ENCODE measurements at places on chromosomes 12 and 14. TPM values are rescaled to one million over a fixed set of nuclear protein-coding genes. Genes with fewer than 3 reads are reported as not detected.

PCNX4 gene
- 38.7 TPM for total RNA-seq

PIK3C2G gene
- not detected for total RNA-seq

HOXC12 gene
- total RNA-seq = not detected

SYCP3 gene
- total RNA-seq = 0.30 TPM

TARBP2 gene
- 57.5 TPM for total RNA-seq

WSCD2 gene
- not detected for total RNA-seq

LRR1 gene
- 34.4 TPM for total RNA-seq

LRRIQ1 gene
- total RNA-seq = 0.65 TPM

POTEG gene
- not detected for total RNA-seq

PTCSC3 gene
- not detected for total RNA-seq

RNF212B gene
- total RNA-seq = not detected

SYNE3 gene
- total RNA-seq = 10.8 TPM

NUAK1 gene
- total RNA-seq = 61.4 TPM

TMTC1 gene
- total RNA-seq = 2.6 TPM

ANO2 gene
- 16.2 TPM for total RNA-seq

MYF6 gene
- total RNA-seq = not detected

RPS6KL1 gene
- total RNA-seq = 5.2 TPM

PAX9 gene
- not detected for total RNA-seq

ETNK1 gene
- total RNA-seq = 26.6 TPM

CDKN3 gene
- 58.5 TPM for total RNA-seq

CLEC1A gene
- 24.4 TPM for total RNA-seq

BCL11B gene
- total RNA-seq = under 0.01 TPM

TMEM233 gene
- total RNA-seq = 1.2 TPM

PLD4 gene
- not detected for total RNA-seq

TXNRD1 gene
- total RNA-seq = 408 TPM

GPR135 gene
- total RNA-seq = 0.61 TPM

CACNA1C gene
- not detected for total RNA-seq

FGD4 gene
- 13.0 TPM for total RNA-seq

KLHL33 gene
- total RNA-seq = not detected

SLC17A8 gene
- not detected for total RNA-seq

CCDC198 gene
- not detected for total RNA-seq

MUCL1 gene
- total RNA-seq = not detected

KRT78 gene
- total RNA-seq = not detected

GYS2 gene
- not detected for total RNA-seq

IGF1 gene
- not detected for total RNA-seq

PRB2 gene
- total RNA-seq = not detected

WIF1 gene
- total RNA-seq = not detected

RND1 gene
- total RNA-seq = 2.1 TPM

ALKBH1 gene
- total RNA-seq = 11.2 TPM

CYP27B1 gene
- 0.65 TPM for total RNA-seq
